ENCODE measurements at places on chromosomes 3 and 15.
A peak's percentile ranks its signal among the peaks of the same experiment; 100 is the strongest.

DNA sequence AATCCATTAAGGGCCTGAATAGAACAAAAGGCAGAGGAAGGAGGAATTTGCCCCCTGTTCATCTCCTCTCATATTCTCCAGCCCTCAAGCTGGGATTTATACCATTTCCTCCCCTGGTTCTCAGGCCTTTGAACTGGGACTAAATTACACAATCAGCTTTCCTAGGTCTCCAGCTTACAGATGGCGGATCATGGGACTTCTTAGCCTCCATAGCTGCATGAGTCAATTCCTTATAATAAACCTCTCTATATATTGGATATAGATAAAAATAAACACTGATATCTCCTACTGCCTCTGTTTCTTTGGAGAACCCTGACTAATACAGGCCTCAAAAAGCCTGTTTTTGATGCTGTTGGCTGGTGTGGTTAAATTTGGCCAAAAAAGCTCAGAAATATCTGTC, 84.5 kb upstream of the TMEM108 start:
- DNase-seq = no peak

DNA sequence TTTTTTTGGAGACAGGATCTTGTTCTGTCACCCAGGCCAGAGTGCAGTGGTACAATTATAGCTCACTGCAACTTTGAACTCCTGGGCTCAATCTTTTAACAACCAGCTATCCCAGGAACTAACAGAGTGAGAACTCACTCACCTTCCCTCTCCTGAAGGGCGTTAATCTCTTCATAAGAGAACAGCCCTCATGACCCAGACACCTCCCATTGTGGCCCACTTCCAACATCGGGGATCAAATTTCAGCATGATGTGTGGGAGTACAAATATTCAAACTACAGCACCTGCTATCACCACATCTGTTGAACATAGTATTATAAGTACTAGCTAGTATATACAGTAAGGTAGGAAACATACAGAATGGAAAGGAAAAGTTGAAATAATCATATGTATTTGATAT, 132.5 kb downstream of the DOCK3 start:
- DNase-seq = peak; percentile 41

DNA sequence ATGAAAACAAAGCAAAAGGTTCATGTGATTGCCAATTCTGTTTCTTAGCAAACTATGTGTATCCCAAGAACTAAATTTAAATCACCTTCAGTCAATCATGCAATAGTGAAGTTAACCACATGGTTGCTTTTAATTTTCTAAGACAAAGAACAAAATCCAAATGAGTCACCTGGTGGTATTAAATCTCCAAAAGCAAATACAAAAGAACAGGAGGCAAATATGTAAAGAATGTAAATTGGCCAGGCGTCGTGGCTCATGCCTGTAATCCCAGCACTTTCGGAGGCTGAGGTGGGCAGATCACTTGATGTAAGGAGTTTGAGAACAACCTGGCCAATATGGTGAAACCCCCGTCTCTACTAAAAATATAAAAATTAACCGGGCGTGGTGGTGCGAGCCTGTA, 54.2 kb upstream of the PIK3R4 start:
- no peak for DNase-seq

DNA sequence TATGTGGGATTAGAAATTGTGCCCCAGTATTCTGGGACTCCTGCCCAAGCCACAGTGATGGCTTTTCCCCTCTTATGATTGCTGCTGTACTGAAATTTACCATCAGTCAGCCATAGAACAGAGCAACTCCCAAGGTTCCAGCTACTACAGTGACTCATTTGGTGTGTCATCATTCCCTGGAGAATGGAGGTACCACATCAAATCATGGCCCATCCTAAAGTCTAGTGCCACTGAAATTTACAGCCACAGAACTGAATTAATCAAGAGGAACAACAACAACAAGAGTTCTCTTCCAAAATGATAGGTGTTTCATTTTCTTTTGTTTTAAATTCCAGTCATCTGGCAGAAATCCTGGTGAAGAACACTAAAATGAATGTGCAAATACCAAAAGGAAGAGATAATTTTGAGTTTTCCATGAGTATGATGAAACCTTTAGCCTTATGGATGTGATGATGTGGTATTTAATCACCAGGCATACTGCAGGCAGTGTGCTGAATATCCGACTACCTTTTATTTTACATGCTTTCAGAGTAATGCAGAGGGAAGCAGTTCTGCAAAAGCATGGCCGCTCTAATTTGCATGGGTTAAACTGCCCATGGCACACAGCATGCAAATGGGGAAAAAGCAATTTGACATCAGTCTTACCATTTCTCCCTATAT, 75.6 kb upstream of the SLC2A2 start:
- peak; percentile 22 for DNase-seq

DNA sequence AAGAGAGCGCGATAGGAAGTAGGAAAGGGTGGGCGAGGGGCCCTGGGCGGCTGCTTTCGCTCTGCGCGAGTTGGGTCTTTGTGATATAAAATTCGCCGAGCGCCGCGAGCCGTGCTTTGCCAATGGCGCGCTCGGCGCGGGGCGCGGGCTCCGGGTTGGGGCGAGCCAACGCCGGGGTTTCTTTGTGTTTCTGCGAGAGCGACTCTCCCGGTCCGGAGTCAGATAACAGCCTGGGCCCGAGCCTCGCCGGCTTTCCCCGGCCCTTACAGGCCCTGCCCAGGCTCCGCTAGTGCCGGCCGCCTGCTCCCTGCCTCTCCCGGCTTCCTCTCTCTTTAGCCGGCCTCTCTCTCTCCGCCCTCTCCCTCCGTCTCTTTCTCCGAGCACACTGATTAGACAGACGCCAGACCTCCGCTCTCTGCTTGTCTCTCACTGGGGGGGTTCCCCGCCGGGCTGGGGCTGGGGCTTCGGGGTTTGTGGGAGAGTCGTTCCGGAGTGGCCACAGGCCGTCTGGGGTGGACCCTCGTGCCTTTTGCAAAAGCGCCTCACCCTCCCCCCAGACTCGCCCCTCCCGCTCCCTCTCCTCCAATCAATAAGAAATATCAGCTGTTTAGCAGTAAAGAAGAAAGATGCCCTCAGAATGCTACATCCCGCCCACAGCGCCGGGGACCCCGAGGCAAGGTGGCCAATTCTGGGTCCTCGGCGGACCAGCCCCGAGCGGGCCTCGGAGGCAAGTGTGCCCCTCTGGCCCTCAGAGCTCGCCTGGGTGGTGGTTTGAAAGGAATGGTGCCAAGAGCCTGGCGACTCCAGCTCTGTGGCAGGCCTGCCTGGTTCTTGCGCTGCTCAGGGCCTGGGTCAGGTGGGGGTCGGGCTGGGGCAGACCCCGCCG, 2.9 kb downstream of the NR2F2 start:
- no peak for DNase-seq

- DNase-seq = no peak
Measured at GRCh38 chr15:32786906-32787305, 69.1 kb downstream of the GREM1 start.

DNA sequence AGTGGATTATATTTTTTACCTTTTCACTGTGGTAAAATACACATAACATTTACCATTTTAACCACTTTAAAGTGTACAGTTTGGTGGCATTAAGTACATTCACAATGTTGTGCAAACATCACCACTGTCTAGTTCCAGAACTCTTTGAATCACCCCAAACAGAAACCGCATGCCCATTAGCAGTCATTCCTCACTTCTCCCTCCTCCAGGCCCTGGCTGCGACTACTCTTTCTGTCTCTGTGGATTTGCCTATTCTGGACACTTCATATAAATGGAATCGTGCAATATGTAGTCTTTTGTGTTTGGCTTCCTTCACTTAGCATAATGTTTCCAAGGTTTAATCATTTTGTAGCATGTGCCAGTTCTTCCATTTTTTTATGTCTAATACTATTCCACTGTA, 409.8 kb downstream of the NTRK3 start:
- no peak for DNase-seq

DNA sequence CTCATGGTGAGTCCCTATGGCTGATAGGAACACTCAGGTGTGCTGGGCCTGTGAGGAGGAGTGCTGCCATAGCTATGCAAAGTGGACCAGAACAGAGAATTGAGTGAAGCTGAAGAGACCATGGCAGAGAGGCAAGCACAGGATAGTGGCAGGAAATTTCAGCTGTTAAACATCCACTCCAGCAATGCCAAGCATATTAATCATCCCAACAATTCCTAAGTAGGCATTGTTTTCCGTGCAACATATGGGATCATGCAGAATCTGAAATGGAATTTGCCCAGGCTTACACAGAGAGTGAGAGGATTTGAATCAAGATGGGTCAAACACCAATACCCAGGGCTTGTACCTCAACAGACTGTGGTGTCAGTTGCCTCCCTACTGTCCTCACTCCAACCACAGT, 582.6 kb upstream of the UBE2E2 start:
- DNase-seq = peak; percentile 23

DNA sequence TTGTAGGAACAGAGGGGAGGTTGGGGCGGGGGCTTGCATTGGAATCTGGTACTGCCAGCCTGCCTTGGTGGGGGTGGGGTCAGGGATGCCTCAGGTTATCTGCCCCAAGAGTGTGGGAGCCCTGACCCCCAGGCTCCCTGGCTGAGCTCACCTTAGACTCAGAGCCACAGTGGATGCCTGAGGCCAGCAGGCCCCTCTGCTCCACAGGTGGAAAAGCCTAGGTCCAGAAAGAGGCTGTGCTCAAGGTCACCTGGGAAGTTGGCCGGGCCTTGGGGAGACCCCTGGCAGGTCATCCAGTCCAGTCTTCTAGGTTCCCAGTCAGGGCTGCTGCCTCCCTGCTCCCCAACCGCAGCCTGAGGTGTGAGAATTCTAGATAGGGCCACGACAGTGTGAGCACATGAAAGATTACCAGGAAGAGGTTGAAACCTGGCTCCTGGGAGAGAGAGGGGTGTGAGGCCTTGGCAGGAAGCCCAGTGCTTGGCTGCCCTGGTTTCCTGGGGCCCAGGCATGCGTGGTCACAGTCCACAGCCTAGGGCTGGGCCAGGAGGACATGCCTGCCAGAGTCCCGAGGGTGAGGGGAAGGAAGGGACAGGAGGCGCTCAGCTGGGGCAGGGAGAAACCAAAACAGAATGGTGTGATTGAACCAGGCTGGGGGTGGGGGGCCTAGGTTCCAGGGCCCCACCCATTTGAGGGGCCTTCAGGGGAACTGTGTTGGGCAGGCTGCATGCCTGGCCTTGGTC, 4.9 kb downstream of the HDAC11 start:
- peak; percentile 73 for DNase-seq

DNA sequence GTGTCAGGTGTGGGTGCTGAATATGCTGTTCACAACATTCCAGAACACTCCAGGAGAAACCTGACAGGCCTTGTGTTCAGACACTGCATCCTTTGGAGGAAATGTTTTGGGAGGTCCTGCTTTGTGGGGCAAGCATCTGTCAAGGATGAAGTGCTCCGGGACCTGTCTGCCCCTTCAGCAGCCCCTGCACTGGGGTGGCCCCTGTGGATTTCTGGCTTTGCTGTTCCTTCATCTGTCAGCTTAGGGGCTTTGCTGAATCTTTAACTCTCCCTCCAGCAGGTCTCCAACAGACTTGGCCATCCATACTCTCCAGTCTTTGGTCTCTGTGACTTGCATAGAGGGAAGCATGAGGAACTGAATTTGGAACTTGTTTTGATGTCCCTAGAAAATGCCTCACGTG, 3.1 kb downstream of the PRR23E start:
- no peak for DNase-seq

DNA sequence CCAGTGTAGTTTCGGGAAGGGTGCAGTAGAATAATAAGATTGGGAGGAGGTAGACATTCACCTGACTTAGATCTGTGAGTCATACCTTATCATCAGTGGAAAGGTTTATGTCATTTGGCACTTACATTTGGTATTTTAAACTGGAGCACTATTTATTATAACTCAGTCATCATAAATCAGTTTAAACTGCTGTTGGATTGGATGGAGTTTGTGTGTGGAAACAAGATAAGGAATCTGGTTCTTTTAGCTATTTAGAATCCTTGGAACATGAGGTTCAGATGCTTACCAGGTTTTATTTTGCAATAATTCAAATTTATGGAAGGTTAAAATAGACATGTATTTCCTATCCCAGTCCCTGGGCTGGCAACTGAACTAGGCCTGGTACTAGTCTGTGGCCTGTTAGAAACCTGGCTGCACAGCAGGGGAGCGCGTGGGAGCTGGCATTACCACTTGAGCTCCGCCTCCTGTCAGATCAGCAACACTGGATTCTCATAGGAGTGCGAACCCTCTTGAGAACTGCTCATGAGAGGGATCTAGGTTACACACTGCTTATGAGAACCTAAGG, 34.5 kb downstream of the ZFAND6 start:
- DNase-seq = peak; percentile 4

DNA sequence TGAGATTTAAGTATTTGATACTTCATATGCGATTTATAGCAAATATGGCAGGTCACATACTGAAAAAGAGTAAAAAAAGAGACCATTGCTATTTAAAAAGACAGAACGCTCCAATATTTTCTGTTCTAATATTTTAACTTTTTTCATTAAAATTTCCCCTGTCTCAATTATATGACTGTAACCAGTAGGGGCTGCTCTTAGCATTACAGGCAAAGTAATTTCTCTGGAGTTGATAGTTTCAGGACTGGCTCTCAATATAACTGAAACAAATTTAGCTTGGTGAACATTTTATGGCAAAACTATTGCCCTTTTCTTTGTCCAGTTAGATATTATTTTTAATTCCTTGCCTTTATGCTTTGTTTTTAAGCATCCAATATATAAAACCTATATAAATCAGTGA, 286.3 kb upstream of the ROBO2 start:
- no peak for DNase-seq

GRCh38 chr3:185989511-185989910, 51.7 kb upstream of the TRA2B start:
- DNase-seq = no peak

DNA sequence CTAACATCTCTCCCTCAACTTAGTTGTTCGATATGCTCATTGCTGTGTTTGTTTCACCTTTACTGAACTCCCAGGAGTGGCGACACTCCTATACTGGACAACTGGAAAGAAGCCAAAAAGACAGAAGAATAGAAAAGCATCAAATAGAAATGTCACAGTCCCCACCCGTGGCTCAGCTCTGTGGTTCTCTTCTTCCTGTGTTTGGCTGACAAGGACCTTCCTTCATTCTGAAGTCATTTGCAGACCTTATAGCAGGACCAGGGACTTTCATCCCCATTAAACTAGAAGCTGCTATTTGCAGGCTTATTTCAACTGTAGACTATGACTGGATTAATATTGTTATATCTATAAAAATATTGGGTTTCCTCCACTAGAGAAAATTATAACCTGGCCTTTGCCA, 125.9 kb downstream of the NECTIN3 start:
- DNase-seq = no peak

DNA sequence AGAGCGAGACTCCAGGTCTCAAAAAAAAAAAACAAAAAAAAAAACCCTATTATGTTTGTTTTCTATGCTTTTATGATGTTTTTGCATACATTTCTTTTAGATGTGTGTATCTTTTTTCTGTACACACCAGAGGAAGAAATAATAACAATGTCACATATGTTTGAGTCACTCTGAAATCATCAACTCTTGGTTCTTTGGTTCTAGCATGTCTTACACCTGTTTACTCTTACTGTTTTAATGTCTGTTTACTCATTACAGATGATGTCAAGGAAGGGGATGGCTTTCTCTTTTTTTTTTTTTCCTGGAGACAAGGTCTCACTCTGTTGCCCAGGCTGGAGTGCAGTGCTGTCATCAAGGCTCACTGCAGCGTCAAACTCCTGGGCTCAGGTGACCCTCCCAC, 24.1 kb downstream of the RHOA start:
- DNase-seq = no peak

GRCh38 chr15:32669896-32670611, 28.5 kb downstream of the SCG5 start:
- no peak for DNase-seq

Data from urothelium cell line (cell line).